ENCODE measurements at places on chromosomes 2 and 18.

GRCh38 chr18:7921938-7922587, 354.9 kb downstream of the PTPRM start:
- peak; percentile 79 for DNase-seq

DNA sequence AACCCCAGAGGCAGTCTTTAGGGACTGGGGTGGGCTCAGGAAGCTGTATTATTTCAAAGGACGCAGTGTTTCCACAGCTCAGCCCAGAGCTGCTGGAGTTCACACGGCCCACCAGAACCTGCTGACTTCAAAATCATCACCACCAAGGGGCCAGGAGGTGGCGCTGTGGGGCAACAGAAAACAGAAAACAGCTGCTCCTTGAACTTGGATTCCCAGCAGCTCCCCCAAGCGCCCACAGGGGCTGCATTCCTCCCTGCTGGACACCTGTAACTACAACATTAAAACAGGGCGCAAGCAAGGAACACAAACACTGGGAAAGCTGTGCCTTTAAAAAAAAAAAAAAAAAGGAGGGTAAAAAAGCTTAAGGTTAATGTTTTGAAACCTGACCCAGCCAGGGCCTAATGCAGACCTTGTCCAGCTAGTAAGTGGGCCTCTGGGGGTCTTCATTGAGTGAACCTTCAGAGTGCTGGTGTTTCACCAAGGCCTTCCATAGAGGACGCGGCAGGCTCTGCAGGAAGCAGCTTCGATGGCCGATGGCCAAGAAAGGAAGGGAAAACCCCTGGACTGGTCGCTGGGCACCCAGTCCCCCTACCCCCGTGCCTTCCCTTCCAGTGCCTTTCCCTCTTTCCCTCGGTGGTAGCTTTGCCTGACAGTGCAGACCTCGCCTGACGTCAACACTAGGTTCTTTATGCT, 25.9 kb downstream of the MLPH start:
- peak; percentile 90 for DNase-seq

DNA sequence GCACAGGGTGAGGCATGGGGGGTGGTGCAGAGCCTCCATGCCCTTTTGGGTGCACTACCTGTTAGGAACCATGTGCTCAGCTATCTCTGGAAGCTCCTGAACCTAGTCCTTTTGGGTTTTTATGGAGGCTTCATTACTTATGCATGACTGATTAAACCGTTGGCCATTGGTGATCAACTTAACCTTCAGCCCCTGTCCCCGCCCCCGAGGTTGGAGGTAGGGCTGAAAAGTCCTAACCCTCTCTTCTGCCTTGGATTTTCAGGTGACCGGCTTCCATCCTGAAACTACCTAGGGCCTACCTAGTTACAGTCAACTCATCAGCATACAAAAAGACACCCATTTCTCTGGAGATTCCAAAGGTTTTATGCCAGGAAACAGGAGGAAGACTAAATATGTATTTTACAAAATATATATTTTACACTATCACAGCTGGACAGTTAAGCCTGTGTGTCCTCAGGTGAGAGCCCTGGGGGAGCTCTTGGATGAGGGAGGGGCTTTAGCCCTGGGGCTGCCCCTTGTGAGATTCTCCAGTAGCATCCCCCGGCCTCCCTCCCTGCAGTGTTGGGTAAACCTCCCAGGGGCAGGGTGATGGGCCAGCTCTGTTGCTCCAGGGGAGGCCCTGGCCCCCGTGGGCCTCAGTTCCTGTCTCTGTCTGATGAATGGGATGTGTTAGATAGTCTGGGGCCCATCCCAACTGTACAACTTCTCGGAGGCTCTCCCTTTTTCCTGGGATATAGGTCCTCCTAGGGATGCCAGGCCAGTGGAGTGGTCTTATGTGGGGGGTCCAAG, 24.1 kb downstream of the GLI2 start:
- DNase-seq: no peak

DNA sequence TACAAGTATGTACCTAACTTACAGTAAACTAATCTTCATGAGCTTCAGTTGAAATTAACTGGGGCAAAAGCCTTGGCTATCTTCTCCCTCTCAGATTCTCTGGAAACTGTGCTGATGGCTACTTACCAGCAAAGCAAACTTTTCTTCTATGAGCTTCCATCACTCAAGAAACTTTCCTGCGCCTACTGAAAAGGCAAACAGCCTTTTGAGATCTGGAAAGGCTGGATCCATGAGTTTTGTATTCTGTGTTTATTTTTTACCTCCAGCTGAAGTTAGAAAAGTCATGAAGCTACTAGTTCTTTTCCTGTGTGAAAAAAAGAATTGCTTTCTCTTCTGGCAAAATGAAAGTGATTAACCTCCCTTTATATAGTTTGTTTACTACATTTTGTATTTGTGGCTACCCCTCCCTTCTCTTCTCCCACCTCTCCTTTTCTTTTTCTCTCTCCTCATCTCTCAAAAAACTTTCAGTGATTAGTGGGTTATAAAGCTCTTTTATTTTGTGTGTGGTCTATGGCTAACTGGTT, 49.2 kb upstream of the RNF152 start:
- no peak for DNase-seq

DNA sequence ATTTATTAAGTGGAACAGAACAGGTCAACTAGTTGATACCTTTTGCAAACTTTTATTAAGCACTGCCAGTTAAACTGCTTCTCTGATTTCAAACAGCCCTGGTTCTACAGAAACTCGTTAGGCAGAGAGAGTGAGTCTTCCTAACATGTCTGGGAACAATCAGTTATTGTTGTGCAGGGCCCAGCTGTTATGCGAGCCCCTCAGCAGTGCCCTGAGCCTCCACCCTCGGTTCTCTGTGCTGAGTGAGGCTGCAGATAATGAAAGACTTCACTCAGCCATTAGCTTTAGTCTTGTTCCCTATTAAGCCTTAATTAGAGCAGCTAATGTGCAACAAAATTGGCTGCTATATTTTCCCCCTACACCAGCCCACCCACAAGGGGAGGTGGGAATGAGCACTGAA, 39.6 kb downstream of the KCTD18 start:
- DNase-seq: no peak

DNA sequence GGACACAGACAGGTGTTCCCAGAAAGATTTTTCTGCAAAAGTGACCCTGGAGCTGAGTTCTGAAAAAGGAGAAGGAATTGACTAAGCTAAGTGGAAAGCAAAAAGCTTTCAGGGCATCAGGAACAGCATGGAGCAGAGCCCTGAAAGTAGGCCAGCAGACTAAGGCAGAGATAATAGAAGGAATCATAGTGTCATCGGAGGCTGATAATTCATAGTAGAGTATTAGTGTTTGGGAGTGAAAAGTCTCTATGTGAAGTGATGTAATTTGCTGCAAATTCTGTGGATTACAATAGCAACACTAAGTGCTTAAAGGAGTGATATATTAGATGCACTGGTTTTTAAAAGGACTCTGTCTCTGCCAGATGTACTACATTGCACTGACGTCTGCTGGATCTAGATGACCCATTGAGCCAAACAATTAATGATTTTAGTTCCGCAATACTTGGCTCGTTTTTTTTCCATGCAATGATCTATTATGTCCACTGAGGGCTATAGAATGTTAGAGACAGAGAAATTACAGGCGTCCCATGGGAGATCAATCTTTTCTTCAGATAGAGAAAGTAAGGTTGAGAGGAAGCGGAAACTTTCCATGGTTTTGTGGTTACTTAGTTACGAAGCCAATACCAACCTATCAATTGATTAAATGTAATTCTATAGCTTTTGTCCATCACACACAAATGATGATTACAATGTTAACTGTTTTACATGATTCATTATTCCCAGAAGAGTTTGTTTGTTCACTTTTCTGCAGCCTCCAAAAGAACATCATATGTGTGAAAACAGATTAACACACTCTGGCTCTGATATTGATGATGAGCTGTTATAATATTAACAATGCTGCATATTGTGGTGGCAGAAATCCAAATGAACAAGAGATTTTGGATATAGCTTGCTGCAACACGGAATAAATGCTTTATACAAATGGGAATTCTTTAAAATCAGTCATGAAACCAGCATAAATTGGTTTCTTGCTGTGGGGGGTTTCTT, 143.7 kb downstream of the MC4R start:
- DNase-seq: no peak

DNA sequence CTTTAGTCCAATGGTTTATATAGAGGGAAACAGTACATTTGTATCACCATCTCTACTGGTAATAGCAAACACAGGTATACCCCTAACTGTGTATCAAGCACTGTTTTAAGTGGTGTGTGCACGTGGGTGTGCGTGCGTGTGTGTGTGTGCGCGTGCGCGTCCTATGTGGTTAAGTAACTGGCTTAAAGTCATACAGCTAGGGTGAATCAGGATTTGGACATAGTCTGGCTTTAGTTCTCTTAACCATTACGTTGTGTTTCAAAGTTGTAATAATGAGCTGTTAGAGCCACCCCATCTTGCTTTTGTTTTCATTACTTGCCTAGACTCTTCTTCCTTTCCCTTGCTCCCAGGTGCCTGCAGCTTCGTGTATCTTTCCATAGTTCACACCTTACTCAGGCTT, 2.1 kb downstream of the HADHB start:
- no peak for DNase-seq
